ENCODE measurements at places on chromosomes 1 and 21. TPM values are rescaled to one million over a fixed set of nuclear protein-coding genes. Genes with fewer than 3 reads are reported as not detected.

- no peak for DNase-seq
Observed at GRCh38 chr1:165861911-165862310, 34.5 kb downstream of the UCK2 start.

DNA sequence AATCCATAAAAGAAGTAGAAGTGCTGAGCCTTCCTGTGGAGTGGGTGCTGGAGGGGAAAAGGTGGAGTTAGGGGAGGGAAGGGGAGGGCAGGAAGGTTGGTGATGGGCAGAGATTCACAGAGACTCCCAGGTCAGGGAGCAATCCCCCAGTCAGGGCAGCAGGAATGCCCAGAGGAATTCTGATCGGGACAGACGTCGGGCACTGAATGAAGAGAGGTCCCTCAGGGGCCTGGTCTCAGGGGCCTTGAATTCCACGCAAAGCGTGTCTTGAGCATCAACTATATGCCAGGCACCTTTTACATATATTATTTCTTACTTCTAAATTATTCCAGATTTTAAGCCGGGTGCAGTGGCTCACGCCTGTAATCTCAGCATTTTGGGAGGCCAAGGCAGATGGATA lies 7.2 kb upstream of the PADI1 start:
- DNase-seq = peak; percentile 23

- DNase-seq = no peak
Observed at GRCh38 chr1:94549706-94550105, 8.1 kb upstream of the F3 start.

DNA sequence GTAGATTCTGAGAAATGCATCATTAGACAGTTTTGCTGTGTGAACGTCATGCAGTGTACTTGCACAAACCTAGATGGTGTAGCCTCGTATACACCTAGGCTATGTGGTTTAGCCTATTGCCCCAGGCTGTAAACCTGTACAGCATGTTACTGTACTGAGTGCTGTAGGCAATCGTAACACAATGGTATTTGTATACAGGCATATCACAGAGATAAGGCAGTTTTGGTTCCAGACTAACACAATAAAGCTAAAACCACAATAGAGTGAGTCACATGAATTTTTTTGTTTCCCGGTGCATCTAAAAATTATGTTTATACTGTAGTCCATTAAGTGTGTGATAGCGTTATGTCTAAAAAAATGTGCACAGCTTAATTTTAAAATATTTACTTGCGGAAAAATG lies 6.9 kb downstream of the IL10RB start:
- DNase-seq = no peak

- no peak for DNase-seq
Observed at GRCh38 chr1:44423591-44424537, 18.8 kb downstream of the RNF220 start.

DNA sequence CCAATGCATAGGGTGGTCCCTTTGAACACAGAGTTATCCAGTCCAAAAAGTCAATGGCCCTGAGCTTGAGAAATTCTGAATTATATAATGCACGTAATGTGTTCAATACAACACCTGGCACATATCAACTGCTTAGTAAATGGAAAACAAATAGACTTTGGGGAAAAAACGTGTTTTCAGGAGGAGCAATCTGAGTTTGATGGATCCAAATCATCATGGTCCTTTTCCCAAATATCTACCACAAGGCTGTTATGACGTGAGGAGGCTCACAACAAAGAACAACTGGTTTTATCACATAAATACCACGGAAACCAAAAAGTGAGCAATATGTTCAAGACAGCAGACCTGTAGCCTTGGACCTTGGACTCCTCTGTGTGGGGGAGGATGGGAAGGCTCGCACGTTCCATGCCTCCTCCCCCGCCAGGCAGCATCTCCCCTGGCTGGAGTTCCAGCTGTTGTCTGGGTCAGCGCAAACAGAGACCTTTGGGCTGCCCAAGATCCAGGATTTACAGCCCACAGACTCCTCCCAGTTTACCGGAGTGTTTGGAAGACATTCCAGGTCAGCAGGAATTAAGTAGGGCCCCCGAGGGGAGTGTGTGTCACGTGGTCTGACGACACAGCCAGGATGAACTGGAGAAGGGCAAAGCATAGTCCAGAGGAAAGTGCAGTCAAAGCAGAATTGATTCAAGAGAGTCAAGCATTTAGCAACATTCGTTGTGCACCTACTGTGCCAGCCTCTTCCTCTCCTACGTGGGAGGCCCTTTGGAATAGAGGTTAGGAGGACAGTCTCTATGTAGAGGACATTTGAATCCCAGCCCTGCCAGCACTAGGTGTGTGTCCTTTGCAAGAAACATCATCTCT lies 32.2 kb upstream of the MED18 start:
- no peak for DNase-seq

GRCh38 chr1:156858555-156858956 lies 361 bp downstream of the INSRR start:
- DNase-seq = no peak

DNA sequence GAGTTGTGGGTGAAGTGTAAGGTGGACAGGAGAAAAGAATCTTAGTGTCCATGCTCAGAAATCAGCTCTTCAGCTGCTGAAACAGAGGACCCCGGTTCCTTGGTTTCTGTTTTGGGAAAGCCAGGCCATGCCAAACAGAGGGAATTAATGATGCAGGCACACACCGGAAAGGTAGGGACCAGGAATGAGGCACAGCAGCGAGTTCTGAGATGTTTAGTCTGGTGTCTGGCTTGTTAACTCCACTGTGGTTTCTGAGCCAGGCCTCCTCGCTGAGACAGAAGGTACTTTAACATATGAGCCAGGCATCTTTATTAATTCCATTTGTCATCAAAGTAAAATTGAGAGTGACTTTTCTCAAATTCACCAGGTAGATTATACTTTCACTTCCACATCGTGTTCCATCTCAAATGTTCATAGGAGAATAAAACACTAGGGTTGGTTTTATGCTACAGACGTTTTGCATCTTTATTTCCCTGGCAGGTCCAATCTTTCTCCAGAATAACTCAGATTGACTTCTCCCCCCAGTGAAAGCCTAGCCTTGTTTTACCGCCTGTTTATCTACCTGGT lies 23.5 kb downstream of the LRRC8D start:
- no peak for DNase-seq

GRCh38 chr1:206704226-206704625 lies 19.5 kb downstream of the MAPKAPK2 start:
- no peak for DNase-seq

DNA sequence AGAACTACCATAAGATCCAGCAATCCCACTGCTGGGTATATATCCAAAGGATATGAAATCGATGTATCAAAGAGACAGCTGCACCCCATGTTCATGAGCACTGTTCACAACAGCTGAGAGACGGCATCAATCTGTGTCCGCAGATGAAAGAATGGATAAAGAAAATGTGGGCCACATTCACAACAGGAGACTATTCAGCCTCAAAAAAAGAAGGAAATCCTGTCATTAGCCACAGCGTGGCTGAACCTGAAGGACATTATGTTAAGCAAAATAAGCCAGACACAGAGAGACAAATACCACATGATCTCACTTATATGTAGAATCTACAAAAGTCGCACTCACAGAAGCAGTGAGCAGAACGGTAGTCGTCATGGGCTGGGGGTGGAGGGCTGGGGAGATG lies 99.2 kb upstream of the IFFO2 start:
- DNase-seq = no peak

GRCh38 chr1:85274969-85275453 lies 1.4 kb downstream of the BCL10 start:
- DNase-seq = no peak

DNA sequence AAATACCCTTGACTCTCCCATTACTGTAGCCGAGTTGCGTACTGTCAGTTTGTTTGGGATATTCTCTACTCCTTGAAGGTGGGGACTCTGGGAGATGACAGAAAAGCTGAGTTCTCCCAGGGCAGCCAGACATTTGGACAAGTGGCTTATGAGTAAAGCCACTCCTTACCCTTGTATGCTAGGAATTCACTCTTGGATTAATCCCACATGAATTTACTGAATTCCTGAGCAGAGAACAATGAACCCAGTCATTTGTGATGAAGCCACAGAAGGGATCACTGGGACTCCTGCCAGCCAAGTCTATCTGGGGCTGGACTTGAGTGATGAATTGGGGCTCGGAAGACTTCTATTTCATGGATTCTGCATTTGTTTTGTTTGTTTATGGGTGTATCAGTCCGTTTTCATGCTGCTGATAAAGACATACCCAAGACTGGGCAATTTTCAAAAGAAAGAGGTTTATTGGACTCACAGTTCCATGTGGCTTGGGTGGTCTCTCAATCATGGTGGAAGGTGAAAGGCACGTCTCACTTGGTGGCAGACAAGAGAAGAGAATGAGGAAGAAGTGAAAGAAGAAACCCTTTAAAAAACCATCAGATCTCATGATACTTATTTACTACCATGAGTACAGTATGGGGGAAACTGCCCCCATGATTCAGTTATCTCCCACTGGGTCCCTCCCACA lies 25.1 kb downstream of the C1orf116 start:
- DNase-seq = no peak

DNA sequence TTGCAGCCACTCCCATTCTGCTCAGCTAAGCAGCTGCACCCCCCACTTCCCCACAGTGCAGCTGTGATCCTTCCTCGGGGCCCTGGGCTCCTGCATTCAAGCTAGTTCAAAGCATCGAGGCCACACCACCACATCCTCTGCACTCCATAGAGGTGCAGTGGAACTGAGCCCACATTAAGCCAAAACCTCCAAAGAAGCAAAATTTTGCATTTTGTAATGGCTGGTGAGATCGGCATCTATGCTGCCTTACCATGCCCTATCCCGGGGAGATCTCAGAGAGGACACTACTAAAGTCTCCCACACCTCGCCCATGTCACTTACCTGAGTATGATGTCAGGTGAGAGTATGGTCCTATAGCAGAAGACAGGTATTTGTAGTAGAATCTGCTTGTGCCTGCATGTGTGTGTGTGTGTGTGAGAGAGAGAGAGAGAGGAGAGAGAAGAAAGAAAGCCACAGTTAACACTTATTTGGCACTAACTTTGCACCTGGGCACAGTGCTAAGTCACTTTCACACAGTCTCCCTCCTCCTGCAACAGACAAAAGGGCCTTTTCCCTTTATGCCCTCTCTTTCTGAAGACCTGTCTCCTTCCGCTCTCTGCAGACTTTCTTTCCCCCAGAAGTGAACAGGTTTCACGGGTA lies 89.8 kb downstream of the KIF14 start:
- no peak for DNase-seq

DNA sequence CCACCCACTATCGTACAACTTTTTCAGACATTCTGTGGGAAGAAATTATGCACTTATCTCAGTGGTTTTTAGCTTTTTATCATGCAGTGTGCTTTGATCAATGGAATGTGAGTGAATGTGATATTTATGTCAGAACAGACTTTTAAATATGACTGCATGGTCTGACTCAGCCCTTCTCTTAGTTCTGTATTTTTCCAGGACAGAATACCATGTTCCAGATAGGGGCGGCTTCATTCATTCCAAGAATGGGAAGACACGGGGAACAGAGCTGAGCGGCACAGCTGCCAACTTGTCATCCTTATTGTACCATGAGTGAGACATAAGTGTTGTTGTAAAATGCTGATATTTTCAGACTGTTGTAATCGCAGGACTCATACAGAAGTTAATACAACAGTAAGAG lies 214.6 kb upstream of the NCAM2 start:
- no peak for DNase-seq

DNA sequence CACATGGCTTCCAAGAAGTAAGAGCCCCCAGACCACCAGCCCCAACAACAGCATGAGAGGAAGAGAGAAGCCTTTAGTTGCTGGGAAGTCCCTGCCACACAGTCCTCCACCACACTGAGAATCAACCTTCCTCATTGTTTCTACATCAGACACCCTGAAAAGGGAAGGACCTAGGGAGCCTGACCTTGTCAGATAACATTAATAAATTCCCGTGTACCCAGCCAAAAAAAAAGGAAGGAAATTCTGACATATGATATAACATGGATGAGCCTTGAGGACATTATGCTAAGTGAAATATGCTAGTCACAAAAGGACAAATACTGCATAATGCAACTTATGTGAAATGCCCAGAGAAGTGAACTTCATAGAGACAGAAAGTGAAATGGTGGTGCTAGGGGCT lies 65.6 kb upstream of the ARHGAP29 start:
- no peak for DNase-seq

DNA sequence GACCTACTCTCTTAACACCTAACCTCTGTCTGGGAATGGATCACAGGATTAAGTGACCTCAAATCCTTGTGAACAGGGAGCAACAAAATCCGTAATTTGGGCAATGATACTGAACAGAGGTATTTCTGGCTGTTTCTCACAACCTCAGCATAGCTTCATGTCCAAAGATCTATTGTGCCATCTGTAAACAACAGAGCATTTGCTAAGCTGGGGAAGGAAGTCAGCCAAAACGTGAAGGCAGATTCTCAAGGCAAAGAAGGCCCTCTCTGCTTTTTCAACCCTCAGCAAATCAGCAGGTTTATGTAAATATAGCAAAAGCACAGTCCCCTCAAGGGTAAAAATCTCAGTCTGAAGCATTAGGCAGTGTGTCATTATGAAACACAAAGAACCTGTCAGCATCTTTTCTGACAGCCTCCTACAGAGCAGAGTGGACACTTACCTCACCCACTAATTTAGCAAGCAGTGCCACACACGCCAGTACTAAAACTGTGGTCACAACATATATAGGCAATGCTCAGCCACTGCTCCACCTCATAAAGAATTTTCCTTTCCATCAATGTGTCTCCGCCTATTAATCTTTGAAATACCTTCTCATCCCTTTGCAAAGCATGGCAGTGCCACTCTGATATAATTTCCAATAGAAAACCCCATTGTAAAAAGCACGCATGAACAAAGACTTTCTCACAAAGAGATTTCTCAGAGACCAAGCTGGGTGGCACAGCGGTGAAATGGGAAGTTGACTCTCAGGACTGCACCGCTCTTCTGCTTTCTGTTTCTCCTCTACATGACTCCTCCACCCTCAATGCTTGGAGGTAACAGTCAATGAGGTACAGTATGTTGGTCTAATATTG lies 188.0 kb downstream of the RERE start:
- no peak for DNase-seq

GRCh38 chr1:12178511-12178910 lies 11.7 kb downstream of the TNFRSF1B start:
- DNase-seq = no peak

DNA sequence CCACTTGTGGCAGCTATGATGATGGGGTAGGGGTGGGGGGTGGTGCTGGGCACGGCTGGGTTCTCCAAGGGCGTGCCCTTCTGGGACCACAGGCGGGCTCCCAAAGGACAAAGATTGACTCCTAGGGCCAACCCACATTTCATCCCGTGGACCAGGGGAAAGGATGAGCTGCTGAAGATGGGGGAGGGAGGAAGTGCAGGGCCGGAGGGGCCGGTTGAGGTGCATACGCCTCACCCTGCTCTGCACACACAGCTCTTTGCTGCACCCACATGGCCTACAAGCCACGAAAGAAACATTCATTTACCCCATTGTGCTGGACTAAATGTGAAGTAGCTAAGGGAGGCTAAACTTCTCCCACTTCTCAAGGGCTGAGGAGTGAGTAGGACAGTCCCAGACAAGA lies 34.2 kb upstream of the GNPAT start:
- no peak for DNase-seq

Gene EIF3I
- 159 TPM for total RNA-seq

Gene CDC42
- 214 TPM for total RNA-seq

Gene BARHL2
- not detected for total RNA-seq

Gene C8B
- not detected for total RNA-seq

Gene TNFRSF4
- total RNA-seq = 0.19 TPM

Gene EPHA8
- 0.51 TPM for total RNA-seq
